Heart right ventricle (tissue), 16 donors: ENCODE measurements at places on chromosomes 12 and 14. TPM values are rescaled to one million over a fixed set of nuclear protein-coding genes. Genes with fewer than 3 reads are reported as not detected.

The TAS2R8 gene
- not detected for total RNA-seq

- H3K4me1 ChIP-seq: no peaks in the 10 kb centered on the region
- H3K4me3 ChIP-seq: no peak overlapping the region
- no peak overlapping the region for H3K27ac ChIP-seq
- H3K27me3 ChIP-seq: no peaks in the 10 kb centered on the region
- no peaks in the 10 kb centered on the region for H3K36me3 ChIP-seq
These were observed 141.7 kb downstream of the TMEM132C start for GRCh38 chr12:128408669-128409068.

The GZMB gene
- 1.0 TPM for total RNA-seq

GRCh38 chr12:98883231-98883630, 238.1 kb downstream of the APAF1 start:
- no peak for DNase-seq
- no peaks in the 10 kb centered on the region for H3K36me3 ChIP-seq
- peaks cover 4% of the 10 kb centered on the region for H3K27me3 ChIP-seq
- no peak overlapping the region for H3K4me3 ChIP-seq
- no peaks in the 10 kb centered on the region for H3K4me1 ChIP-seq

DNA sequence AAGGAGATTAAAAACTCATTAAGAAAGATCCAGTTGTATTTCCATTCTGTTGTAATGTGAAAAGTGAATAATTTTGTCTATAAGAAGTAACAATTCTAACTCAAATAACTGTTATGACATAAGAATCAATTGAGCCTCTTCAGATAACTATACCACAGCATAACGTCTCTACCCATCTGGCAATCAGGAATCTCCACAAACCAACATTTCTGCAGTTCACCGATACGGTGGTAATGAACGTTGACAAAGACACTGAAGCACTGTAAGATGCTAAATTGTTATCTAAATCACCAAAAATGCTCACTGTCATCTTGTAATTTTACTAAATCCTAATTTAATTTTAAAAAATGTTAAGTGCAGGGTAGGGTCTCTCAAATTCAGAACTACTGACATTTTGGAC, 130.9 kb upstream of the USP15 start:
- no peak overlapping the region for H3K27ac ChIP-seq
- no peaks in the 10 kb centered on the region for H3K4me1 ChIP-seq

DNA sequence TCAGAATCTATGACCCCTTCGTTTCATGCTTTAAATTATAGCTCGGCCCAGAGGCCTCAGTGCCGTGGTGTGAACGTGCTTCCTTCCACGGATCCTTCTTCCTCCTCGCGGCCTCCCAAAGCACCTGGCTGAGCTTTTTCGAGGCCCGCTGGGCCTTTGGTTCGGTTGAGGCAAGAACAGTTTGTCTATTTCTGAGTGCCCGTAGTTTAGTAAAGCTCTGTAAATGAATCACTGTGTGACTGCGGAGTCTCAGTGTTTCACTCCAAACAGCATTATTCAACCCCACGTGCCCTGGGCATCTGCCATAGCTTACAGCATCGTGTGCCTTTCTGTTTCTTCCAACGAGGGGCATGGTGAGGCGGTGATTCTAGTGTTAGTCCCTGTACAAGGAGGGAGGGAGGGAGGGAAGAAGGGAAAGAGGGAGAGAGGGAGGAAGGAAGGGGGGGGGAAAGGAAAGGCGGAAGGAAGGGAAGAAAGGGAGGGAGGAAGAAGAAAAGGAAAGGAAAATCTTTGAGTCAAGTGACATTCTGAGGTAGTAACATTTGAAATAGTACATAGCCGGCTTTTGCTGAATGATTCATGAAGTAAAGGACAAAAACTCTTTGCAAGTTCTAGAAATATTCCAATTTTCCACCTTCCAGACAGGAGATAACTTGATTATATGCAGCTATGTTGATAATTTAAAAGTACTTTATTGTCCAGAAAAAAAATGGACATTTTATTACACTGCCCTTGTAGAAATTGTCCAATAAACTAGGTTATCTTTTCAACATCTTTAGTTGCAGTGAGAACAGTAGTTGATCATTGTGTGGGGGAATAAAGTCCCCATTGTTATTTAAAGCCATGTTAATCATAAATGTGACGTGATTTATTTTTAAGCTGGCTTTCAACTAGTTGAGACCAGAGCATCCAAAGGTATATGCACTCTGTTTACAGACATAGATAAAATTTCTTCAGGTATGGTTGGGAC, 1.2 kb upstream of the TRIM9 start:
- H3K36me3 ChIP-seq: no peaks in the 10 kb centered on the region
- H3K4me3 ChIP-seq: peak overlapping the region; percentile 51

The FBRSL1 gene
- total RNA-seq: 90.6 TPM

The BCL2L14 gene
- not detected for total RNA-seq

GRCh38 chr12:104012331-104012730, 37.7 kb downstream of the GLT8D2 start:
- H3K4me3 ChIP-seq: no peak overlapping the region
- no peaks in the 10 kb centered on the region for H3K27me3 ChIP-seq
- no peaks in the 10 kb centered on the region for H3K36me3 ChIP-seq
- H3K27ac ChIP-seq: no peak overlapping the region
- peaks cover 11% of the 10 kb centered on the region for H3K4me1 ChIP-seq

The CD4 gene
- total RNA-seq: 4.1 TPM

DNA sequence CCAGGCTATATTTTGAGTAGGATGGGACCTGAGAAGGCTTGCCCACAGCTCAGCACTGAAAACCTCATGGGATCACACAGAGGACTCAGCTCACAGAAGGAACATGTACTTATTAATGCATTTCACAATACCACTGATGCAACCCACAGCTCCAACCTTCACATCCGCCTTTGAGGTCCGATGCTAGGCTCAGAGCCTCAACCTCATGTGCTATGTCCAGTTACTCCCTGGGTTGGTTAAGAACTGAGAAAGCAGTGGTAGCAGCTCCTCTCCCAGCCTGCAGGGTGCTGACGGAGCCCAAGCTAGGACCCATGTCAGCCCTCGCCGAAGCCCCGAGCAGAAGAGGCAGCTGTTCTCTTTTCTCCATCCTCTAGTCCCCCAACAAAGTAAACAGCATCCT, 52.9 kb downstream of the SPTB start:
- no peaks in the 10 kb centered on the region for H3K27me3 ChIP-seq
- H3K4me3 ChIP-seq: no peak overlapping the region
- no peaks in the 10 kb centered on the region for H3K36me3 ChIP-seq
- peaks cover 54% of the 10 kb centered on the region for H3K4me1 ChIP-seq
- DNase-seq: no peak
- H3K27ac ChIP-seq: no peak overlapping the region

DNA sequence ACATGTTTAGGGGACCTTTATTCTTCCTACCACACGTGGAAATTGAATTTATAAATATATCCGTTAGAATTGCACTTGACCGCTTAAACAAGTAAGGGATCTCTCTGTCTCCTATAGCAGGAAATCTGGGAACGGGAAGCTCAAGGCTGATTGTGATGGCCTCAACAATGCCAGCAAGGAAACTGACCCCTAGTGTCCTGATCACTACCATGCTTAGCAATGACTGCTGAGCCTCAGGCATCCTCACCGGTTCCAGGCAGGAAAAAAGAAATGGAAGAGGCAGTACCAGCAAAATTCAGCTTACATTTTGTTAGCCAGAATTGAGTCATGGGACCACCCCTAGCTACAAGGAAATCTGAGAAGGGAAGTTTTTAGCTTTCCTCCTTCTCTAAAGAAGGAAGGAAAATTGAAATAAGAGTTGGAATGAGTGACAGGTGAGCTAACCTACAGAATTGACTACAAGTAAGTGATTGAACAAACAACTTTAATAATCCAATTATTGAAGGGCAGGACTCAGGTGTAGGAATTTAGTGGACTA, 43.9 kb upstream of the AMN1 start:
- no peaks in the 10 kb centered on the region for H3K27me3 ChIP-seq
- peak overlapping the region; percentile 26 for H3K27ac ChIP-seq
- DNase-seq: no peak
- H3K4me1 ChIP-seq: peaks cover 17% of the 10 kb centered on the region
